ENCODE measurements at places on chromosomes 2 and 18. TPM values are rescaled to one million over a fixed set of nuclear protein-coding genes. Genes with fewer than 3 reads are reported as not detected.

DNA sequence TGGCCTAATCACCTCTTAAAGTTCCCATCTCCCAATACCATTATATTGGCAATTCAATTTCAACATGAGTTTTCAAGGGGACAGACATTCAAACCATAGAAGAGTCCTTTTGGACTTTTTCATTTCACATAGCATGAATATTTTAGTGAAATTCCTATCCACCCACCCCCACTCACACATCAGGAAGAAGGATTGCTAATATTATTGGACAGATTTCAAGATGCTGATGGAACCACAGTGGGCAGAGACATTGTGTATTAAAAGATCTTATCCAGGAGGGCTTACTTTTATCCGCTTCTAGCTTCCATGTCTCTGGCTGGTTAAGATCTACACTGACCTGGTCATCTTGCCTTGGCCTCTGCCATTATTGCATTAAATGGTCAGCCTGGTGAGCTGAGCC, 297.4 kb upstream of the ACVR2A start:
- H3K27me3 ChIP-seq = no peaks in the 10 kb centered on the region
- no peak for DNase-seq
- no peak overlapping the region for H3K27ac ChIP-seq
- no peak overlapping the region for H3K4me3 ChIP-seq
- H3K36me3 ChIP-seq = no peaks in the 10 kb centered on the region

- DNase-seq = no peak
- no peak overlapping the region for H3K4me3 ChIP-seq
- H3K27ac ChIP-seq = no peak overlapping the region
- no peaks in the 10 kb centered on the region for H3K4me1 ChIP-seq
- no peaks in the 10 kb centered on the region for H3K27me3 ChIP-seq
- H3K36me3 ChIP-seq = no peaks in the 10 kb centered on the region
These were observed 134.8 kb downstream of the DSEL start for GRCh38 chr18:67381608-67382150.

DNA sequence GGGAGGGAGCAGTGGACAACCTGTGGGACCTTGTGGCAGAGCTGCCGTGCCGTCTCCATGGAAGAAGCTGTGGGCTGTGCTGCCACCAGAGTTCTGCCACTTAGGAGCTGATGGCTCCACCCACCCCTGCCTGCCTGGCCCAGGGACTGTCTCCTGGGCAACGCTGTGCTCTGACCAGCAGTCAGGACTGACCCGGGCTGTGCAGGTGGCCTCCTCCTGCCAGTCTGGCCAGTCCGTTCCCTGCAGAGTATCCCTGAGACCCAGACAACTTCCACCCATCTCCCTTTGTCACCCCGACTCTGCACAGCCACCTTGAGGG, 12.8 kb downstream of the ASIC4 start:
- H3K4me3 ChIP-seq = no peak overlapping the region
- H3K4me1 ChIP-seq = peaks cover 27% of the 10 kb centered on the region
- no peaks in the 10 kb centered on the region for H3K36me3 ChIP-seq

DNA sequence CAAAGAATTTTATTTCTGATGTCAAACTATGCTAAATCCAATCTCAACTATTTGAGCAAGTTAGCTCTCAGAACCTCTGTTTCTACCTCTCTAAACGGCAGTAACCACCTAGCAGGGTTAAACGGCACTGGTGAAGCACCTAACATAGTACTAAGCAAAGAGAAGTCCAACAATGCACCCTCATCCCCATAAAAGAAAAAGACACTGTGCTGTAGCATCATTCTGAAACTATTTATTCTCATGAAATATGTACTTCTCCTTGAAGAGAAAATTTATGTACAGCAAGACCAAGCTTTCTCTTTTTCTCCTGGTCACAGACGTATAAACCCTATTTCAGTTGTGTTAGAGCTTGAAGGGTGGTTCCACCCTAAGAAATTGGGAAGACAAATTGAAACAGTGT, 4.8 kb downstream of the MEX3C start:
- H3K4me3 ChIP-seq = no peak overlapping the region
- peaks cover 7% of the 10 kb centered on the region for H3K4me1 ChIP-seq
- no peak overlapping the region for H3K27ac ChIP-seq

DNA sequence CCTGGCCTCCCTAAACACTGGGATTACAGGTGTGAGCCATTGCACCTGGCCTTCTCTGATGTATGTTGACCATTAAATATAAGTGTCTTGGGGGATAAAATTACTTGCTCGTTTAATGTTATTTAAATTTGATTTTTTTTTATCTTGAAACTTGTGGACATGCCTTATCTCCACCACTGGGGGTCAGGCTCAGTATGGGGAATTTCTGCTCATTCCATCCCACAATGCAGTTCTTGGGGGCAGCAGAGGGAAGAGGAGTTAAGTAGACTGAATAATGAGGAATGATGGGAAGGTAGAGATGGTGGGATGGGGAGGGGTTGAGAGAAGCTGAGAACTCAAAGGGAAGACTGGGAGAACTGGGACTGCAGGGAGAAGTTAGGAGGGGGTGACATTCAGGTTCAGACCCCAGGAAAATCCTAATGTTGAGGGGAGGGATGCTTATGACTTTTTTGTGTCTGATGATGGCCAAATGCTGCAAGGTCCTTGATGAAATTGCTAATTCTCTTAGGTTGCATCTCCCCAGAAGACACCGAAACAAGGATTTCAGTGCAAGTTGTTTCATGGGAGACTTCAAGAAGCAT, 174.2 kb downstream of the MIB1 start:
- H3K27me3 ChIP-seq = no peaks in the 10 kb centered on the region
- H3K4me3 ChIP-seq = no peak overlapping the region
- H3K36me3 ChIP-seq = no peaks in the 10 kb centered on the region
- no peak for DNase-seq

GRCh38 chr2:9846554-9846953, 3.3 kb downstream of the TAF1B start:
- H3K4me3 ChIP-seq = no peak overlapping the region
- no peak for DNase-seq
- no peaks in the 10 kb centered on the region for H3K36me3 ChIP-seq
- no peaks in the 10 kb centered on the region for H3K27me3 ChIP-seq

DNA sequence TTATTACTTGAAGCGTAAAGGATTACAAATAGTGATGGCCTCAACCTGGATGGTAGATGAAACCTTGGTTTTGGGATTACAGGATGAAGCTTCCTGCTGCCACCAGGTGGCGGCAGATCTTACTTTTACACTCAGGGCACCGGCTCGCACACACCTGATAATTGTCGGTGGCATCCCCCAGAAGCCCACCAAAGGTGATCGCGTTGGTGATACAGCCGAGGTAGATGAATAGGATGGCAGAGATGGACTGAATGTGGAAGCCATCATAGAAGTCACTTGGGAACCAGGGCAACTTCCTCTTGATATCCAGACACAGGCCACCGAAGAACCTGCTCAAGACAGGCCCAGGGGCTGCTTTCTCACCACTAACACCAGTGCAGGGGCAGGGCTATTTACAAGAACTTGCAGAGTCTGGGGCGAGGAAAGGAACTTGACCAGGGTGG, 51.8 kb downstream of the MTHFD2 start:
- no peak overlapping the region for H3K4me3 ChIP-seq
- H3K27me3 ChIP-seq = no peaks in the 10 kb centered on the region
- H3K36me3 ChIP-seq = no peaks in the 10 kb centered on the region
- H3K27ac ChIP-seq = no peak overlapping the region
- no peaks in the 10 kb centered on the region for H3K4me1 ChIP-seq

GRCh38 chr18:13416848-13417247, 198.3 kb downstream of the LDLRAD4 start:
- H3K36me3 ChIP-seq = no peaks in the 10 kb centered on the region
- H3K4me1 ChIP-seq = peaks cover 71% of the 10 kb centered on the region
- no peak overlapping the region for H3K27ac ChIP-seq
- no peak overlapping the region for H3K4me3 ChIP-seq
- DNase-seq = no peak

DNA sequence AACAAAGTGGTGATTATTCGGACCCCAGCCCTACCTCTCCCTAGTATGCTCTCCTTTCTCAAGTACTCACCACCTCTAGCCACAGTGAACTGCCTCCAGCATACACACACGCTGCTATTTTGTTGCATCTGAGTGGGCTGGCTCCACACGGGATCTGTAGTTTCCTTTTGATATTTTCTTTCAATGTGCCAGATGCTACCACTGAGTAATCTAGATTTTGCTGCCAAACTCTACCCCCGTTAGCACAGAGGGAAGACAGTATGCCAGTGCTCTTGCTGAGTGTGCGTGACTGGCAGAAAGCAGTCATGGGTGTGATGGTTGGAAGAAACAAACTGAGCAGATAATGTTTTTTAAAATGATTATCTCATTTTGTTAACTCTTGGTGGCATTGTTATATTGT, 11.6 kb downstream of the CFLAR start:
- no peaks in the 10 kb centered on the region for H3K27me3 ChIP-seq
- DNase-seq = no peak
- H3K36me3 ChIP-seq = no peaks in the 10 kb centered on the region

DNA sequence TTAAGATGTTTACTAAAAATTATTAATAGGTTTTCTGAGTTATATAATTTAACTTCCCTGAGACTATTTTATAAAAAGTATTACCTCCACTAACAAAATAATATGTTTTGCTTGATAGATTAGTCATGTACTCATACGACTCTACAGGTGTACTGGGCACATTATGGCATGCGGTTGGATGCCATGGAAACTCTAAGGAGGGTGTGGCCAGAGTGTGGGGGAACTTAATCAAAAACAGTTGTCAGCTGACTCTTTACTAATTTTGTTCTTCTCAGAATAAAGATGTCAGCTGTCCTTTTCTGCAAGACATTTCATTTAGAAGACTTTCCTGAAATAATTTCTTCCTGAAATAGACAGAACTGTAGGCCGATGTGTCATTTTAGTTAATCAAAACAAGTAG, 228.3 kb upstream of the SIX3 start:
- H3K36me3 ChIP-seq = no peaks in the 10 kb centered on the region
- H3K27ac ChIP-seq = no peak overlapping the region
- no peaks in the 10 kb centered on the region for H3K27me3 ChIP-seq
- no peak overlapping the region for H3K4me3 ChIP-seq

GRCh38 chr2:226890286-226890685, 54.4 kb downstream of the RHBDD1 start:
- H3K27me3 ChIP-seq = no peaks in the 10 kb centered on the region
- H3K36me3 ChIP-seq = no peaks in the 10 kb centered on the region
- no peak overlapping the region for H3K4me3 ChIP-seq
- DNase-seq = no peak
- no peak overlapping the region for H3K27ac ChIP-seq
- H3K4me1 ChIP-seq = no peaks in the 10 kb centered on the region

- H3K4me1 ChIP-seq = peaks cover 8% of the 10 kb centered on the region
- no peaks in the 10 kb centered on the region for H3K36me3 ChIP-seq
- DNase-seq = no peak
- H3K27me3 ChIP-seq = peaks cover 10% of the 10 kb centered on the region
- peak overlapping the region; percentile 52 for H3K27ac ChIP-seq
- H3K4me3 ChIP-seq = no peak overlapping the region
These were observed 2.1 kb downstream of the MLPH start for GRCh38 chr2:237488901-237489860.

DNA sequence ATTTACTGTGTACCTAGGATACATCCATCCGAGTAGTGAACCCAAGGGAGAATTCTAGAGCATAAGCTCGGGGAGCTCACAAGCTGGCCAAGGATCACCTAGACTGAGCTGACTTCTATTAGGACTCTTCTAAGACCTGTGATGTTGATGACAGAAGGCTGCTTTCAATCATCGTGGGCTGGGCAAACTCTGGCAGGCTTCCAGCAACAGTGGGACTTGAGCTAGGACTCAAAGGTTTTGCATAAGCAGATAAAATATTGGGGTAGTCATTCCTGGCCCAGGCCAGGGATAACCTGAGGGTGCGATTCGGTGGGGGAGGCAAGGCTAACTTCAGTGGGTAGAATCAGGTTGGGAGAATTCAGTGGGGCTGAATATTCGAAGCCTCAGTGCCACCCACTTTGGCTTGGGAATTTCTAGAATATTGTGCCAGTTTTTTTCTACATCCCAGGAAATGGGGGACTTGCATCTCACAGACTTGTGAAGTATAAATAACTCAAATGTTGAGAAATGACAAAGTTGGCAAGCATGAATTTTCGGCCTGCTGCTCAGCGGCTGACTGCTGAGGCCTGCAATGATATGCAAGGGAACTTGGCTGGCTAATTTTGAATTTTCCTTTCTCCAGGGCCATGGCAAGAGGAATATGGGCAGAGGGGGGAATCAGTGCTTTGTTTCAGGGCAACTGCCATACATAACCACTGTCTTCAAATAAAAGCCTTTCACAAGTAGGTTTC, 274.3 kb downstream of the PRKCE start:
- H3K4me3 ChIP-seq = no peak overlapping the region
- H3K36me3 ChIP-seq = no peaks in the 10 kb centered on the region

Gene NEURL3
- total RNA-seq = not detected

Gene C2orf66
- 0.16 TPM for total RNA-seq

Gene MOCOS
- 0.12 TPM for total RNA-seq

Gene ELOA2
- total RNA-seq = not detected
